ENCODE measurements at places on chromosomes 6 and 20.

DNA sequence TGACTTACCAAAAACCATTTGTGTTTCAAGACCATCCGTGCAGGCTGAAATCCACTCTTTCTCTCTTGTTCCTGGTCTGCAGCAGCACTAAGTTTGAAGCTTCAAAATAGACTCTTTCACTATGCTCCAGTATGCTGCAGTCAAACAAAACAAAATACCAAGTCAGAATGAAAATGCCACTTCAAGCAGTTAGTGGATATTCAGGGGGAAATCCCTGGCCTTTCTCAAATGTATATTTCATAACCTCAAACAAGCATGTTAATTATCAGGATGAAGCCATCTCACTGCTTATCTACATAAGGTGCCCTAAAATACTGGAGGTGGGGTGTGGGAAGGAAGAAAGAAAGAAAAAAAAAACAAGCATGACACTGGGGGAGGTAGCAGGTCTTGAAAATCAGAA, 103.5 kb downstream of the ATXN1 start:
- DNase-seq = no peak

DNA sequence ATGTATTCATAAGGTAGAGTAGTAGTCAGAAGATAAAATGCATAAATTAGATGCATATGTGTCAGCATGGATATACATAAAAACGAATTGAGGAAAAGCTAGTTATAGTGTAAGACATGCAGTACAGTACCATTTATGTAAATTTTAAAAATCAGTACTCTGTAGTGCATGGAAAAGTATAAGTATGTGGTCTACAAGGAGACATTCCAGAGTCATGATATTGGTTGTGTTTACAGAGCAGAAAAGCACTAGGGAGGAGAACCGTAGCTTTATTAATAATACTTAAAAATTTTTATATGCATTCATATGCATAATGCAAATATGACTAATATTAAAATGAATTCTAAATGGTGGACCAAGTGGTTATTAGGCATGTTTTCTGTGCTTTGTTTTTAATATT, 220.0 kb downstream of the ZFAND3 start:
- no peak for DNase-seq

DNA sequence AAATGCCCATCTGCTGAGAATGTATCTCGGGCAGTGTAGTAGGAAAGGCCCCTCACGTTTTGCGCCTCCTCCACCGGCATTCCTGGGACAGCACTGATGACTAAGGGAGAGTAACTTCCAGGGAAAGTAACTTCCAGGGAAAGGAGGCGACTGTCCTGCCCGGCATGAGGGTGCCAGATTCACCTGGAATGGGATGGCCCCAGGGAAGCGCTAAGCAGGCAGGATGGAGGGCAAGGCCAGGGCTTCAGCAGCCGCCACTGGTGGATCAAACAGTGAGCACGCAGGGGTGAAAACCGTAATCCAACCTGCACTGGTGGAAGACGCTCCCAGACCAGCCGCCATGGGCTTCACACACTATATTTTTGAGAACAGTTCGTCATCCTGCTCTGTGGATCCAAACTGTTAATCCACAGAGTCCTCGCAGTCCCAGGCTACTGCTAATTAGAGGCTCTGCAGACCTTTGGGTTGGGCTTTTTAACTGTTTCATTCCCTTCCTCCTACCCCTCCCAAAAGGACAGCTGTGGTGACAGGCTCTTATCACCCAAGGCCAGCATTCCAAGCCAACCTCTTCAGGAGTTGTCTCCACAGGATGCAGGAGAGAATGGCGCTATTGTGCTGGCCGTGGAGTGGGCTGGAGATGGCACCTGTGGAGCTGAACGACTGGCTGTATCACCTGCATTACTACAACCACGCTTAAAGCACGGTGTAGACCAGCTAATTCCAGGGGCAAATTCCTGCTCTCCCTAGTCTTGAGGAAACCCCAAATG, 178.9 kb downstream of the DLL1 start:
- no peak for DNase-seq

DNA sequence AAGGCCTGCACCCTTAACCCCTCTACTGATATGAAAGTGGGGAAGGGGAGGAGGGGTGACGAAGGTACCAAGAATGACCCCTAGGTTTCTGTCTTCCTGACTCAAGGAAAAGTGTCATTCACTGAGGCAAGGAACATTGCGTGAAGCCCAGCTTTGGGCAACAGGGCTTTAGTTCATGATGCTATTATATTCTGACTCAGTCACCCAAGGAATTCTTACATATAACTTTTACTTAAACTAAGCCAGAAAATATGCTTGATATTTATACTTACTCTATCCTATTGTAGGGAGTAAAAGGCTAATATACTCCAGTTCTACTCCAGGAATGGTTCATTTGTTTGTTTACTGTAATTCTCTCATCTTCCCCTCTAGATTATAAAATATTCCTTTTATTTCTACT, 60.5 kb downstream of the DOP1A start:
- no peak for DNase-seq

DNA sequence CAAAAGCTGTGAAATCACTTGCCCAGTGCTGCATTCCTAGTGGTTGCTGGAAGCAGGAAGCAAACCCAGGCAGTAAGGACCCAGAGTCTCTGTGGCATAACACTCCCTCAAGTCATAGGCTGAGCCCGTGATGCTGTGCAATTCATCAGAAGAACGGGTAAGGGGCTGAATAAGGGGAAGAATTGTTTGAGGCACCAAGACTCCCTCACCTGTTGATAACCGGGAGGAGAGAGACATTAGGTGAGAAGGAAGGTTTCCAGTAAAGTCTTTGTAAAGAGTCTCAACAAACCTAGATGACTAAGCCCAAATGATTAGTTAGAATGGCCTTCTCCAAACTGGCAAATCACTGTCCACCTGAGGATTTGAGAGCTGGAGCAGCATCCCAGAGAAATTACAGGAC, 18.3 kb downstream of the ENPP3 start:
- no peak for DNase-seq

DNA sequence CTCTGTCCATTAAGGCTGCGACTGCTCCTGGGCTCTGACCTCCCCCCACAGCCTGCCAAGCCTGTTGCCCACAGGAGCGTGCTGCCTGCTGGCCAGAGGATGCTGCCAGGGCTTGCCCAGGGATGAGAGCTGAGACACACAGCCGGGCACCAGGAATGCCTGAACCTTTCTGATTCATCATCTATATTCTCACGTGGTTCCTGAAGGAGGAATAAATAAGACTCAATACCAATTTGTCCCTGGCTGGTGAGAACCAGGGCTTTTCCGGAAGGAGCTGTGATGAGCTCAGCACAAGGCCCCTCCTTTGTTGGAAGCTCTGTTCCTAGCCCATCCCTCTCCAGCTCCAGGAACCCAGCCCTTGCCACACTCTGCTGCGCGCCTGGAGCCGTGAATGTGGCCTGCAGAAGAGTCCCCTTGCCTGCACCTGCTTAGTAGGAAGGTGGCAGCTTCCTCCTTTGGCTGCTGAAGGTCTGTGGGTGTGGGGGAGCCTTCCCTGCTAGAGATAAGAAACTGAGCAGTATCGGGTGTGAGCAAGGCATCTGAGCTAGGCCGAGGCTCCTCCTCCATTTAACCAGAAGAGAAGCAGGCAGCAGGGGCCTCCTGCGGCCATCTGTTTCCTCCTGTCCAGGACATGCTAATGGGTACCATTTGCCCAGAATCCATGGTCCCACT, 37.9 kb downstream of the SYNDIG1 start:
- DNase-seq = no peak

DNA sequence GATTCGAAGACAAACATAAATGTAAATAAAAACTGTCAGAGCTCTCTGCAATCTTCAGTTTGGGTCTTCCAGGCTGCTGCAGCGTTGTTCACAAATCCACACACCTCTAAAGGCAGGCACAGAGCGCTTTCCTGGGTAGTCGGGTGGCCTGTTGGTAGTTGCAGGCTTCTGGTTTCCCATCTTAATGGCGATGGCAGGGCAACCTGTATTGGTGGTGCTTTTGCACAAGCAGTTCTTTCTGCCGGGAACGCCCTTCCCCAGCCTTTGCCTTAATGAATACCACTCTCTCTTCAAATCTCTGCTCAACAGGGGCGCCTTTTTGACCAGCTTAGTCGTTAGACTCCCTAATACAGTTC, 723 bp upstream of the IFT52 start:
- no peak for DNase-seq

- no peak for DNase-seq
Observed at GRCh38 chr6:17666646-17667045, 40.1 kb downstream of the NUP153 start.

GRCh38 chr6:167933290-167933689, 64.2 kb upstream of the KIF25 start:
- no peak for DNase-seq

- DNase-seq = no peak
Observed at GRCh38 chr6:47669684-47670513, 28.5 kb upstream of the ADGRF4 start.

DNA sequence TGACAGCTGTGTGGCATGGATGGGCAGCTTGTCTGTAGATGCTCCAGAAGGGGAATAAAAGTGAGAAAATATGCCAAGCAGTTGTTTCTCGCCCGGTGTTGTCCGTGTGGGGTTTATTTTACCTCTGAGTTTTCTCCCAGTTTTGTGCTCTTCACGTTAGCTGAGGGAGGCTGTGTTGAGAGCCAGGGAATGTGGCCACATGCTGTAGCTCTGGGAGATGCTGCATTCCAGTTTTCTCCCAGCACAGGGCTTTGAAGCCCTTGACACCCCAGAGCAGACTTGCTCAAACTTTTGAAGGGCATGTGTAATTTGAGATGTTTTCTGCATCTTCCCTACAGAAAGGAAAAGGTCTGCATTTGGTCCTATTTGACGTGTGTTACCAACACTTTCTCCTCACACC, 67.7 kb downstream of the RREB1 start:
- DNase-seq = no peak

DNA sequence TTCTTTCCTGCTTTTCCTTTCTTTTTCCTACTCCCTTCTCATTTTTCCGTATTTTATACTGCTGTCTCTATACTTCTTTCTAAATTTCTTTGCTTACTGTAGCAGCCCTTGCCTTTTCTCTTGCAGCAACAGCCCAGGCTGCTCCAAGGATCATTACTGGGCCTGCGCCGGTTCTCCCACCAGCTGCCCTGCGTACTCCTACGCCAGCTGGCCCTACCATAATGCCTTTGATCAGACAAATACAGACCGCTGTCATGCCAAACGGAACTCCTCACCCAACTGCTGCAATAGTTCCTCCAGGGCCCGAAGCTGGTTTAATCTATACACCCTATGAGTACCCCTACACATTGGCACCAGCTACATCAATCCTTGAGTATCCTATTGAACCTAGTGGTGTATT, 148.8 kb downstream of the QKI start:
- DNase-seq = no peak

DNA sequence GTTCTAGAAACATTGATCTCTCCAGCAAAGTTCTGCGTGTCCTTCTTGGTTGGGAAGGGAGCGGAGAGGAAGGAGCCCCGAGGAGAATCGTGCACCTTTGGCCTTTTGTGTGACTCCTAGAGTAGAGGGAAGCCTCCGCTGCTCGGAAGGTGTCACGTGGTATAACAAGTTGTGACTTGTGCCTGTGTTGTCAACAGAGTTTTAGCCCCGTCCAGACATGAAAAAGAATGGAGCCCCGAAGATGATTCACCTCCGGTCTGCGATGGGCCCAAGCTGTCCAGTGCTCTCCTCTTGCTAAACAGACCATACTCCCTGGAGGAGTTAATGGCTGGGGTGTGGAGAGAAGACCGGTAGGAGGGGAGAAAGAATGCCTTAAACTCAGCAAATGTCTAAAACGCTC, 7.0 kb downstream of the EYA2 start:
- DNase-seq = no peak

GRCh38 chr20:62178316-62179161, 4.3 kb upstream of the MTG2 start:
- no peak for DNase-seq

- DNase-seq = no peak
Observed at GRCh38 chr20:61166324-61166723, 85.7 kb upstream of the CDH4 start.

DNA sequence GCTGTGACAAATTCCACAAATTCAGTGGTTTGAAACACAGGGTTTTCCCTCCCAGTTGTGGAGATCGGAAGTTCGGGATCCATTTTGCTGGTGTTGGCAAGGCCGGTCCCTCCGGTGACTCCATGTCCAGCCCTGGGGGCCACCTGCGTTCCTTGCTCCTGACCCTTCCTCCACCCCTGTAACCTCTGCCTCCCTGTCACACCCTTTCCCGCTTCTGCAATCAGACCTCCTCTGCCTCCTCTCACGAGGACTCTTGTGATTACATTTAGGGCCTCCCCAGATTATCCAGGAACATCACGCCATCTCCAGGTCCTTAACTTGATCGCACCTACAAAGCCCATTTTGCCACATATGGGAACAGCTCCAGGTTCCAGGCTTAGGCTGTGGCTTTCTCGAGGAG, 12.5 kb downstream of the RPS6KA2 start:
- DNase-seq = no peak

DNA sequence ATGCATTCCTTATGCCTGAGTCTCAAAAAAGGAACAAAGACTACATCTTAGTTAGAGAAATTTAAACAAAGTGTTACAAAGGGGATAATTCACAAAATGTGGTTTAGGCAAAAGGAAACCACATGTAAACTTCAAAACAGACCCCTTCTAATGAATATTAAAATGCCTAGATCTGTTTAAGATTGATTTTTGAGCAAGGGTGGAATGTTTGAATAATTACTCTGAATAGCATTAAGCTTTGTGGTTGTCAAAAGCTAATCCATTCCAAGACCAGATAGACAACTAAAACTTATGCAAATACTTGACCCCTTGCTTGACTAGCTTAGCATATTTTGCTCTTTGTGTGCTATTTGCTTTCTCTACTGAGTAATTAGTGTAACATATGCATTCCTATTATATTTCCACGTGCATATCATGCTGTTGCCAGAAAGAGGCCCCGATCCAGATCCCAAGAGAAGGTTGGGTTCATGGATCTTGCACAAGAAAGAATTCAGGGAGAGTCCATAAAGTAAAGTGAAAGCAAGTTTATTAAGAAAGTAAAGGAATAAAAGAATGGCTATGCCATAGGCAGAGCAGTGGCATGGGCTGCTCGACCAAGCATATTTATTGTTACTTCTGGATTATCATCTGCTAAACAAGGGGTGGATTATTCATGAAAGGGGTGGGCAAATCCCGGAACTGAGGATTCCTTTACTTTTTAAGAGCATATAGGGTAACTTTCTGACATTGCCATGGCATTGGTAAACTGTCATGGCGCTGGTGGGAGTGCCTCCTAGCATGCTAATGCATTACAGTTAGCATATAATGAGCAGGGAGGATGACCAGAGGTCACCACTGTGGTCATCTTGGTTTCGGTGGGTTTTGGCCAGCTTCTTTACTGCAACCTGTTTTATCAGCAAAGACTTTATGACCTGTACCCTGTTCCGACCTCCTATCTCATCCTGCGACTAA, 1193.4 kb upstream of the EYS start:
- DNase-seq = no peak
